ENCODE measurements at places on chromosomes 13 and 19.
A peak's percentile ranks its signal among the peaks of the same experiment; 100 is the strongest.

- no peak overlapping the region for H3K4me3 ChIP-seq
- H3K36me3 ChIP-seq: no peaks in the 10 kb centered on the region
- H3K27me3 ChIP-seq: no peaks in the 10 kb centered on the region
- DNase-seq: no peak
- H3K27ac ChIP-seq: no peak overlapping the region
- no peaks in the 10 kb centered on the region for H3K4me1 ChIP-seq
Observed at GRCh38 chr13:26262156-26262555, 8.2 kb downstream of the CDK8 start.

DNA sequence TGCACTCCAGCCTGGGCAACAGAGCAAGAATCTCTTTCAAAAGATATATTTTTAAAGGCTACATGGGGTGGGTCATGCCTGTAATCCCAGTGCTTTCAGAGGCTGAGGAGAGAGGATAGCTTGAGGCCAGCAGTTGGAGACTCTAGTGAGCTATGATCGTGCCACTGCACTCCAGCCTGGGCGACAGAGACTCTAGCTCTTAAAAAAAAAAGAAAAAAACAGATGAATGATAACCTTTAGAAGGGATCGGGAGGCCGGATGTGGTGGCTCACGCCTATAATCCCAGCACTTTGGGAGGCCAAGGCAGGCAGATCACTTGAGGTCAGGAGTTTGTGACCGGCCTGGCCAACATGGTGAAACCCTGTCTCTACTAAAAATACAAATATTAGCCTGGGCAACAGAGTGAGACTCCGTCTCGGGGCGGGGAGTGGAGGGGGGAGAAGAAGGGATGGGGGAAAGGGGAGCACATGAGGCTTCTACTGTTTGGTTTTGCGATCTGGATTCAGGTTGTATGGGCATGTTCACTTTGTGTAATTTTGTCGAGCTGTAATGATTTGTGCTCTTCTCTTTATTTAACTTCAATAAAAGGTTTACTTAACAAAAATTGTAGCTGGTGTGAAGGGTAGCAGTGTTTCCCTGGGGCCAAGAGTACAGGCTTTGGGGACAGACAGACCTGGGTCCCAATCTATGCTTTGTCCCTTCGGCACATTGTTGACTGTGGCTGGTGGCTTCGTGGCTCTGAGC lies 1.1 kb upstream of the PSMC4 start:
- H3K4me3 ChIP-seq: peak overlapping the region; percentile 68
- no peak for DNase-seq
- peaks cover 32% of the 10 kb centered on the region for H3K4me1 ChIP-seq
- H3K27me3 ChIP-seq: no peaks in the 10 kb centered on the region

DNA sequence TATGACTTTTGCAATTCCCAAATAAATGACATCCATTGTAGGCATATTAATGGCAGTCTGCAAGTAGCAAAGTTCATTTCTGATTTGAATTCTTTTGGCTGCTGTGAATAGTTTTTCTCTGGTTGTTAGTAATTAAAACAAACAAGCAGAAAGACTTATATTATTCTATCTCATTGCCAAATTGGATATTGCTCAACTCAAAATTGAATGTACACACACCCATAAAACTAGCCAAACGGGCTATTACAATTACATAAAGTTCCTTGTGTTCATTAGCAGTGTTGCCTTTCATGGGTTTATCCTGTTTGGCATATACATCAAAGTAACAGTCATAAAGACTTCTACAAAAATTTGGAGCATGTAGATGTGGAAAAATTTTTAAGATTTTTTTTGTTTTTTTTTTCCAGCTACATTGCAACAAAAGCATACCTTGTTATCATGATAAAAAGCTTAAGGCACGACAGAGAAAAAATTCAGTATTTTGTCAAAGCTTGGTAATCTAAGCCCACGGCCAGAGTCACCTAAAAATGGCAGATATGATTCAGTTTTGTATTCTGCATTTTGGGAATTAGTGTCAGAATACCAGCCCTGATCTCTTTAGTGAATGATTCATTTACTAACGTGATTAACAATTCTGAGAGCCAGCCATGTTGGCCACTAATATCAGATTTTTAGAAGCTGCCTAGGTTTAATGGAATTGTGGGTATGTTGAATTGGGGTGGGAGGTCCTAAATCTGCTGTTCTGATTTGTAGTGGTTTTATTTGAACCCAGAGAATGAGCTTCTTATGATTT lies 108.4 kb downstream of the KLF5 start:
- no peak overlapping the region for H3K4me3 ChIP-seq
- no peaks in the 10 kb centered on the region for H3K27me3 ChIP-seq
- no peak overlapping the region for H3K27ac ChIP-seq
- no peaks in the 10 kb centered on the region for H3K4me1 ChIP-seq
- H3K36me3 ChIP-seq: no peaks in the 10 kb centered on the region

- no peak overlapping the region for H3K4me3 ChIP-seq
- H3K27ac ChIP-seq: no peak overlapping the region
- H3K36me3 ChIP-seq: peaks cover 6% of the 10 kb centered on the region
- no peaks in the 10 kb centered on the region for H3K27me3 ChIP-seq
- DNase-seq: peak; percentile 43
Observed at GRCh38 chr19:12647490-12648071, 19.0 kb downstream of the MAN2B1 start.

DNA sequence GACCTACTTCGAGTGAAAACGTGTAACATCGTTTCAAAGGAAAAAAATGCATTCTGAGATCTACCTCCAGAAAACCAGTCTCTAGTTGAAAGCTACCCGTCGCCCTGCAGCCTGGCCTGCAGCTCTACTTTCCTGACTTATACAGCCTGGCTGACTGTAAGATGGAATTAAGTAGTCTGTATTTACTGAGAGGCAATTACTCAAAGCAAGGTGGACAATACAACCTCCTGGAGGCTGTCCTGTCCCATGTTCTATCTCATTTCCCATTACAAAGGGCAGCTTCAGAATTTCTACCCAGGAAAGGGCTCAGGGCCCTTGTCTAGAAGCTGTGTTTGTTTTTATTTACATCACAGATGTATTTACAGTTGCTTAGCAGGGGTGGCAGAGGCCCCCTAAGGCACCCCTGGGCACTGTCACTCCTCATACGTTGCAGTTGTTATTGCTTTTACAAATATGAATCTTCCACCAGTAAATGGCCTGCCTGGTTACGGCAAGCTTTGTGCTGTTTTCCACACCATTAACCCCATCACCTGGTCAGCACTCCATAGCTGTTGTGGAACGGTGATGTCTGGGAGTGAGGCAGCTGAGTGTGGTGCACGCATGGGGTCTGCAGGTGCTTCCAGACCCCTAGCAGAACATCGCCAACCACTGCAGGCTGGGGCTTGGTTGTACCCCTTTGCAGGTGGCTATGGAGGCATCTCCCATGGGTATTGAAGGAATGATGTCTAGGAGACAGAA lies 46.3 kb upstream of the MTIF3 start:
- no peak overlapping the region for H3K4me3 ChIP-seq
- no peak overlapping the region for H3K27ac ChIP-seq
- no peaks in the 10 kb centered on the region for H3K27me3 ChIP-seq
- DNase-seq: no peak
